ENCODE measurements at places on chromosomes 12 and 14.

GRCh38 chr12:117662620-117663395 is 301.4 kb upstream of the NOS1 start:
- DNase-seq: no peak

DNA sequence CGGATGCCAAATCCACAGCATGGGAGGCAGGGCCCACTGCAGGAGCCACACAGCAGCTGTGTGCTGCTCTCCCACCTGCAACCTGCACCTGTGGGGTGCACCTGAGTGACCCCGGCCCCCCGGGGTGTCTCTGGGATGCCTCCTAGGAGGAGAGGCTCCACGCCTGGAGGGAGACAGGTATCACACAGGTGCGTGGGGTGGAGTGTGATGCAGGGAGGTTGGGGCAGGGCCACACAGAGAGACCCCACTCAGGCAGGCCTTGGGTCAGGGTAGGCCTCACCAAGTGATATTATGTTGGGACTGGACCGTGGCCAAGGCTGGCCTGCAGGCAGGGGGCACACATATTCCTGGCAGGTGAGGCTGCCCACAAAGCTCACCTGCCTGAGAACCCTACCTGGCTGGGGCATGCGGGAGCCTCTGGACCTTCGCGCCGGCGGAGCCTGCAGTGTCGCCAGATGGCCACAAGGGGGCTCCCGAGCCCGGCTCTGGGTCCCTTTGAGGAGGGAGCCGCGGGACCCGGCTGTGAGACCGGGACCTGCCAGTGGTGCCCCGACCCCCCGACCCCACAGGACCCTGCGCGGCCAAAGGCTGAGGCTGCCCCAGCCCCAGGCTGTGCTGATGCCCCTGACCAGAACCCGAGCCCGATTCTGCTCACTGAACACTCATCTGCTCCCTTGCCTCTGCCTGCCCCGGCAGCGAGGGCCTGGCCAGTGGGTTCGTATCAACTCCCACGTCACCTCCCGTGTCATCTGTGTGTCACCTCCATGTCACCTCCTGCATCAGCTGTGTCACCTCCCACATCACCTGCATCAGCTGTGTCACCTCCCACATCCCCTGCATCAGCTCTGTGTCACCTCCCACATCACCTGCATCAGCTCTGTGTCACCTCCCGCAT is 11.4 kb downstream of the TMEM121 start:
- no peak for DNase-seq

DNA sequence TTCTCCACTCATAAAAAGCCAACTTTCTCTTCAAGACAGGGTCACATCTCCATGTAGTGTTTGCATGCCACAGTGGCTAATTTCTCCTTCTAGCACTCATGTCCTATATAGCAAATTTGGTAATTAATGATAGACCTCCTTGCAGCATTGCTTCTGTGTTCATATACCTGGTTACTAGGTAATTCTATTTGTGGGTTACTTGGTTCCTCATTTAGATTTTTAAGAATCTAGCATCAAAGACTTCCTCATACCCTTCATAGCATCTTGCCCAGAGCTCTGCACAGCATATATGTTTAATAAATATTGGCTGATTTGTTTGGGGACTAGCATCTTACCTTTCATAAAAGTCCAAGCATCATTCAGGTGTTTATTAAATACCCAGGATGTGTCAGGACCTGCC is 152.1 kb downstream of the DUSP6 start:
- no peak for DNase-seq

DNA sequence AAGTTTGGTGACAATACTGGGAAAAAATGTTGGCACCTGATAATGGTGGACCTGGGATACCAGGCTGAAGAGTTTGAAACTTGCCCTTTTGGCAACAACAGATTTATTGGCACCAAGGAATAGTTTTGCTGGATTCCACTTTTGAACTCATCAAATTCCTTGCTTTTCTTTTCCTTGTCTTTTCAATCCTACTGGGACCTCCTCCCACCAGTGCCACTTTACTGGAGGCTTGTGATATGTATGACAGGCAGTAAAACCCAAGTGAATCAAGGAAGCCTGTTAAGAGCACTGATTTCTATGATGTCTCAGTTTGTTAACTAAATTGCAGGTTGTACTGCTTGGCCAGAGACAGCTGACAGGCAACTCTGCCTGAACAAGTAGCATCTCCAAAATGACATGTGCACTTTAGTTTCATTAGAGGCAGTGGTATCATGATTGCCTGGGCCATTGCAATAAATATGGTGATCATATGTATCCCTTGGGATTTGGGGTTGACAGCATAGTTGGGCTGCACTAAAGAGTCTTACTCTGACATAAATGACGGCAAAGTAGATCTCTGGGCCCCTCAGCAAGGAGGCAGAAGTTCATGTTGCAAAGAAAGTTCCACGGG is 565.4 kb downstream of the DIO2 start:
- DNase-seq: no peak
